SW480 (cell line): ENCODE measurements at places on chromosomes 6 and 20.

GRCh38 chr20:60300374-60300773, 342.2 kb downstream of the CDH26 start:
- DNase-seq: peak; percentile 47

DNA sequence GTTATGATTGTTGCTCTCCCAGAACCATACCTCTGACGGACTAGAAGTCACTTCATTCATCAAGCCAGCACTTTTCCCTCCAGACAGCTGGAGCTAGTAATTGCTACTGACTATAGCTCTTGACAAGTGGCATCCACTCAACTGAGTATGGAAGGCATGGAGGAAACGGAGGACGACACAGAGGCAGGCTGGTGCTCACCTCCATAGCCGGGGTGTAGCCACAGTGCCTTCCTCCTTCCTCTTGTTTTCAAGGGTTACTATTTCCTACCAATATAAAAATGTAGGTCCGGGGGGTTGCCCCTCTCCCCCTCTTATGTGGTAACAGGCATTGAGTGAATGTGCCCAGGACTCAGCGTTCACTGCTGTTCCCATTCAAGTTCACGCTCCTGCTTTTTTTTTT, 23.5 kb upstream of the FOXC1 start:
- no peak for DNase-seq

GRCh38 chr6:25002326-25003091, 66.7 kb upstream of the RIPOR2 start:
- no peak for DNase-seq

DNA sequence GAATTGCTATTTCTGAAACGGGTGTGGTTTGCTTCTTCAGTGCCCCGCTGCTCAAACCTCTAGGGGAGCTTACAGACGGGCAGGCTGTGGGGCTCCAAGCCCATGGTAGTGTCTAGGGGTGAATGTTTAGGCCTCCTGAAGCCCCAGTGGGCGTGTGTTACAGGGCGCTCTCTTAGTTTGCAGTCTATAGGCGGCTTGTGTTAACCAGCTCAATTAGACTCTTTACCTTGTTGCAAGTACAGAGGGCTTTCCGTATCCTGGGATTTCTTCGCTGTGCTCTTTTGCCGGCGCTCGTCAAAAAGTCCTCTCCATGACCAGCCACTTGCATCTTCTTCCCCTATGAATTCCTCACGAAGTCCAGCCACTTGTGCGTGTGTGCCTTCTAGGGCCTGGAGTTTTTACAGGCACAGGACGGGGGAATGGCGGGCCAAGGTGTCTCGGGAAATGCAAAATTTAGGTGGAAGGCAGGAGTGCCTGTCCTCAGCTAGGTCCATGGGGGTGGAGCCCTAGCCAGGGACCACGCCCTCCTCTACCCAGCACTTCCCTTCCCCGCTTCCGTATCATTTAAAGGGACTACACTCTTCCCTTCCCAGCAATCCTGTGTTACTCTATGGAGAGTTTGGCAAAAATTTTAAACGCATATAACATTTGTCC, 94.5 kb downstream of the HTR1B start:
- no peak for DNase-seq

- DNase-seq: no peak
Measured at GRCh38 chr6:113172531-113172966, 684.6 kb upstream of the MARCKS start.

- DNase-seq: no peak
Measured at GRCh38 chr6:65719101-65719500, 12.1 kb upstream of the EYS start.

GRCh38 chr20:62357681-62358080, 9.4 kb downstream of the LAMA5 start:
- DNase-seq: no peak

DNA sequence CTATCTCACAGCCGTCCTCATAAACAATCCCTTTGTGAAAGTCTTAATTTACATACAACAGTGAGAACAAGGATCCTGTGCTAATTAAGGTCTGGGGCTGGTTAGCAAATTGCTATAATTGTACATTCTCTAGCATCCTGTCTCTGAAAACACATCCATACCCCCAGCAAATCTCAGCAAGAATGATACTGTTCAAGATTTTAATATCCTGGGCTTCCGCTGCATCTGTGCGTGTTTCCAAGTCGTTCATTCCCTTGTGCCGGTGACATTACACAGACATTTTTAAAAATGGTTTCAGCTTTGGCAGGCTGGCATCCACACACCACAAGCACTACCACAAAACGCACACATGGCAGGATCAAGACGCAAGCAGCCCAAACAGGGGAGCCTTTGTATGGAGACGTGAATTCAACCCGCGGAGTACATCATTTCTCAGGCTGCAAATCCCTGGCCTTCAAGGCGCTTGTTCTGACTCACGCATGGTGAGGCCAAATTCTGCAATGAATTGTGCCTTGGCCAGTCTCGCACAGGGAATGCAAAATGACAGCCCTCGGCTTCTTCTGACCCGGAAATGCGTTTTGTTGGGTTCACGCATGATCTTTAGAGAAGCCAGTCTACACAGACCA, 20.3 kb downstream of the ZMYND8 start:
- no peak for DNase-seq

- DNase-seq: no peak
Measured at GRCh38 chr6:109221543-109222195, 126.4 kb downstream of the CEP57L1 start.

DNA sequence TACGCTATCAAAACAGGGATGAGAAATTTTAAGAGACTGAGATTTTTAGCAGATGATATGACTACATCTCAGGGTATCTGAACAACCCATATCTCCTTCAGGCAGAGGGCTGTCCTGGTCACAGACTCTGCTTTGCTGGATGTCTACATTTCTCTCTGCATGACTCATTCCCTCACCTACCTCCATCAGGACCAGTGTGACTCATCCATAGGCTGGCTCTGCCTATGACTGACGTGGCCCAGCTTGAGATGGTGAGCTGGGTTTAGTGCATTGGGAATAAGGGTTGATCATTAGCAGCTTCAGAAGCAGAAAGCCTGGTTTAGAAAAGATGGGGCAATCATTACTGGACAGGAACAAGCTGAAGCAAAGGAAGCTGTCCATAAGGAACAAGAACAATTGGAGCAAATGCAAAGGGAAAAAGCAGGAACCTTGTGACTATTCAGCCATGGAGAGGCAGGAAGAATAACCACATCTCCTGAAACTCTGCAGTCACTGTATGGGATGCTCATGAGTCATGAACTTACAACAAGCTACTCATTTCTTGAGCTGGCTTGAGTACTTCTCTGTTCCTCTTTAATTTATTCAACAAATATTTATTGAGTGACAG, 86.4 kb upstream of the CBLN4 start:
- peak; percentile 75 for DNase-seq

DNA sequence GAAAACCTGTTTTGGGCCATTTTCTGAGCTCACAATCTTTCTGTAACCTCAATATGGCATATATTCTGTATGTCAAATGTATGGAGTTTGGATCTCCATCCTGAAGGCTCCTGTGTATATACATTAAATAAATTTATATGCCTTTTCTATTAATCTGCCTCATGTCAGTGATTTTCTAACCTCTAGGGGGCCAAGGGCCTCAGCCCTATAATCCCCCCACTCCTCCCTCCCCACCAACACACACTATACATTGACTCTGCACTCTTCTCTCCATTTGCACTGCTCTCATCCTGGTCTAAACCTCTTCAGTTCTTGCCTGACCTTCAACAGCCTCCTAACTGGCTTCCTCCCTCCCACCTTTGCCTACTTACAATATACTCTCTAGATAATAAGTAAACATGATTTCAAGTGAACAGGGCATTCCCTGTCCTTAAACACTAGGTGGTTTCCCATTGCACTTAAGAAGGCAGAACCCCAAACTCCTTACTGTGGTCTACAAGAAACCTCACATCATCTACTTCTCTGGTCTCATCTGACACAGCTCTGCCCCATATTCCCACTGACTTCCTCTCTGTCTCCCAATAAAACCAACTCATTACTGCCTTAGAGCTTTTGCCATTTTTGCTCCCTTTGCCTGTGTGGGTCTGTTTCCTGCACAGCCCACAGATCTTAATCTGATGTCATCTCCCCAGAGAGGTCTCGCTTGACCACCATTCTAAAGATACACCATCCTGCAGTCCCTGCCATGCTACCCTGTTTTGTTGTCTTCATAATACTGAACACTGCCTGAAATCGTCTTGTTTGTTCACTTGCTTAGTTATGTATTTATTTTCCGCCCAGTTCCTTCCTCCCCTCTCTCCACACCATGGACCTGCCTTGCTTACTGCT, 213.7 kb downstream of the SYNE1 start:
- no peak for DNase-seq

GRCh38 chr6:21831521-21832291, 238.2 kb downstream of the SOX4 start:
- DNase-seq: no peak

- DNase-seq: no peak
Measured at GRCh38 chr20:58344741-58345140, 35.2 kb downstream of the RAB22A start.

DNA sequence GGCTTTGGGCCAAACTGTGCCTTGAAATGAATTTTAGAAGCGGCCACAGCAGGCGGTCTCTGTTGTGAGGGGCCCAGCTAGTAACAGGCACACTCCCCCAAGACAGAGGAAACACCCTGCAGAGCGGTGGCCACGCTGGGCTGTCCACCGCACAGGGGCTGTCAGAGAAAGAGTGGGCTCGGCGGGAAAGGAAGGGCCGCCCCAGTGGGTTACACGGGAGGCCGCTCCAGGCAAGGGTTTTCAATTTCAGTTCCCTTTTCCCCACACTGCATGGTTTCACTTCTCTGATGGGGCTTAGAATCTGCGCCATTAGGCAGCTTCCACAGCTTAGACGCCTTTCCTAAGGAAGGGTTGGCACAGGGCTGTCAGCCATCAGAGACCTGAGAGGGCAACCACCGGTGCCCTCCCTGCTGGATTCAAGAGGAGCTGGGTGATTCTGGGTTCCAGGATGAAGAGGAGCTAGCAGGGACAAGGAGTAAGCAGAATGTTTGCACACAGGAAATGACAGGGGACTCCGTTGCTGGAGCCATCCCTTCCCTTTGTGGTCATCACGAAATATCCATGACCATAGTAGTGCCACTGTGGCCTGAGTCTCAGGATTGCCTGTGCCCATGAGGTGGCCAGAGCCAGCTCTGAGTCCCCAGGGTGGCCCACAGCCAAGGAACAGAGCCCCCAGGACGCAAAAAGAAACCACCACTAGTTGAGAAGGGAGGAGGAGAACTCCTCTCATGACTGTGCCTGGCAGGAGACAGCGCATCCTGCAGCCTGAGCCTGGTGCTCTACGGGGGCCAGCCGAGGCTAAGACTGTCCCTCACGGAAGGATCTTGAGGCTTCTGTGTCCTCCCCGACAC, 282.7 kb downstream of the NRN1 start:
- DNase-seq: no peak

DNA sequence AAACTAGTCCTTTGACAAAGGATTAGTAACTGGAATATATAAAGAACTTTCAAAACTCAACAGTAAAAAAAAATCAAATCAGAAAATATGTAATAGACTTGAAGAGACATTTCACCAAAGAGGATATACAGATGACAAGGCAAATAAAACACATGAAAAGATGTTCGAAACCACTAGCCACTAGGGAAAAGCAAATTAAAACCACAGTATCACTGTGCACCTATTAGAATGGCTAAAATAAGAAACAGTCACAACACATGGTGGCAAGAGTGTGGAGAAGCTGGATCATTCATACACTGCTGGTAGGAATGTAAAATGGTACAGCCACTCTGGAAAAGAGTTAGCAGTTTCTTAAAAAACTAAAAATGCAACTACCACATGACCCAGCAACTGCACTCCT, 14.9 kb downstream of the ZBTB2 start:
- no peak for DNase-seq

DNA sequence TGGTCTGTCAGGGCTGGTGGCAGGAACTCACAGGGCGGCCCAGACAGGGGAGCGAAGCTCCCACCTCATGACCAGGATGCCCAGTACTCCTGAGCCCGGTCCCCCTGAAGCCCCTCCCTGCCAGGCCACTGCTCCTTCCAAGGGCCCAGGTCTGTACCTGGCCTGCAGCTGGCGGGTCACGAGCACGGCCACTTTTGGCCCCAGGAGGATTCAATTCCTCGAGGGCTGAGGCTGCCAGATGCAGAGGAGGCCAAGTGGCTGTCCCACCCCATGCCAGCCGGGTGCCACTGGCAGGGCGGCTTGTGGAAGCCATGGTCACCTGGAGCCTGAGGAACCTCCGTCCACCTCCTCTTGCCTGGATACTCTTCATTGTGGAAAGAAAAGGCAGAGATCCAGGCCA, 17.4 kb downstream of the PMEPA1 start:
- no peak for DNase-seq

DNA sequence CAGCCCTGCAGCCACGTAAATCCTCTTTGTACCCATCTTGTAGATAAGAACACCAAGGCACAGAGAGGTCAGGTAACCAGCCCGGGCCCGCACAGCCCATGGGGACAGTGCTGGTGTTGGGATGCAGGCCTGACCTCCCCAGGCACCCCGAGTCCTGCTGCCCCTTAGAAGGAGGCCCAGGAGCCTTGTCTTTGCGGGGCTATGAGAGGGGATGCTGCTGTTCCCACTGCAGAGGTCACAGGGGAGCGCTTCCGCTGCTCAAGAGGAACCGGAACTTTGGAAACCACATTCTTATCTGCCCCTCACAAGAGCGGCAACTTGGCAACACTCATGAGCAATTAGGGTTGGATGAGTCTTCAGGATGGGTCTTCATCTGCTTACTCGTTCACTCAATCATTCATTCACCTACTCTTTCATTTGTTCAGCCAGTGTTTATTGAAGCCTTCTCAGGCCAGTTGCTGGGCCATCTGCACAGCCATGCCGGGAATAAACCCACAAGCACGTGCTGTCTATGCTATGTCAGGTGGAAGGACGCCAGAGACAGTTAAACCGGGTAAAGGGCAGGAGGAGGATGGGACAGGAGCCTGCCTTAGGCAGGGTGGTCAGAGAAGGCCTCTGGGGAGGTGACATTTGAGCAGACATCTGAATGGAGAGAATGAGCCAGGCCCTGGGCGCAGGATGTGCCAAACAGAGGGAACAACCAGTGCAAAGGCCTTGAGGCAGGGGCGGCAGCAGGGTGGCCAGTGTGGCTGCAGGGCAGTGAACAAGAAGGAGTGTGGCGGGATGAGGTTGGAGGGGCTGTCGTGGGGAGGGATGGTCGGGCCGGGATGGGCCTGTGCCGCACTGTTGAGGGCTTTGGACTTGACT, 60.8 kb downstream of the RBM38 start:
- DNase-seq: no peak

- no peak for DNase-seq
Measured at GRCh38 chr20:13684566-13685222, 46.0 kb upstream of the TASP1 start.

- no peak for DNase-seq
Measured at GRCh38 chr6:10276106-10276505, 138.8 kb downstream of the TFAP2A start.
